ENCODE measurements at places on chromosomes 7 and 10. TPM values are rescaled to one million over a fixed set of nuclear protein-coding genes. Genes with fewer than 3 reads are reported as not detected.
A peak's percentile ranks its signal among the peaks of the same experiment; 100 is the strongest.

Gene KLF14
- not detected for total RNA-seq

Gene HPSE2
- not detected for total RNA-seq

Gene TRPV6
- total RNA-seq = not detected

Gene HYAL4
- total RNA-seq = not detected

Gene VWDE
- 4.1 TPM for total RNA-seq

Gene PRKAR1B
- 68.0 TPM for total RNA-seq

Gene GNAT3
- total RNA-seq = not detected

Gene ARHGAP22
- 3.5 TPM for total RNA-seq

Gene CEP55
- total RNA-seq = 44.4 TPM

Gene GATA3
- 1.7 TPM for total RNA-seq

Gene SRRM3
- total RNA-seq = 1.1 TPM

Gene COL13A1
- not detected for total RNA-seq

Gene FFAR4
- not detected for total RNA-seq

Gene VSTM4
- 1.7 TPM for total RNA-seq

DNA sequence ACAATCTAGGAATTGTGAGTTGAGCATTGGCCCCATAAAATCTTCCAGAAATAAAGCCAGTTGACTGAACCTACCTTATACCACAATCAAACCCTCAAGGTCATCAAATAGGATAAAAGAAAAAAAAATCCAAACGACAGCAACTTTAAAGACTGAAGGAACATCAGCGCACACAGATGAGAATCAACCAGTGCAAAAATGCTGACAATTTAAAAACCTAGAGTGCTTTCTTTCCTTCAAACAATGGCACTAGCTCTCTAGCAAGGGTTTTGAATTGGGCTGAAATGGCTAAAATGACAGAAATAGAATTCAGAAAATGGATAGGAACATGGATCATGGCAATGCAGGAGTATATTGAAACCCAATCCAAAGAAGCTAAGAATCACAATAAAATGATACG, 16.1 kb upstream of the POT1 start:
- no peak for DNase-seq

DNA sequence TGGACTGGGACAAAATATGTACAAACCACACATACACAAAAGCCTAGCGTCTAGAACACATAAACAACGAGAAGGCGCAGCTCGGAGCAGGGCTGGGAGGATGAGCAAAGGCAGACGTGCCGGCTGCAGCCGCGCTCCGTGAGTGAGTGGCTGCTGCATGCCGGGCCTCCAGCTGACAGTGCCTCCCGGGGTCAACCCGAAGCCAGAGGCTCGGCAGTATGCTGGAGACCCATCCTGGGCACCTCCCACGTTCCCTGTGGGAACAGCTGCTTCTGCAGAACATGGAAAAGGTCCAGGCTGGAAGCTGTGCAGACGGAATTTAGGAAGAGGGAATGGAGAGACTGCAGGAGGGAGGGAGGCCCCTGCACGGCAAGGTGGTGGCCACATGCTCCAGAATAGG, 3.6 kb upstream of the GPR146 start:
- DNase-seq = no peak

DNA sequence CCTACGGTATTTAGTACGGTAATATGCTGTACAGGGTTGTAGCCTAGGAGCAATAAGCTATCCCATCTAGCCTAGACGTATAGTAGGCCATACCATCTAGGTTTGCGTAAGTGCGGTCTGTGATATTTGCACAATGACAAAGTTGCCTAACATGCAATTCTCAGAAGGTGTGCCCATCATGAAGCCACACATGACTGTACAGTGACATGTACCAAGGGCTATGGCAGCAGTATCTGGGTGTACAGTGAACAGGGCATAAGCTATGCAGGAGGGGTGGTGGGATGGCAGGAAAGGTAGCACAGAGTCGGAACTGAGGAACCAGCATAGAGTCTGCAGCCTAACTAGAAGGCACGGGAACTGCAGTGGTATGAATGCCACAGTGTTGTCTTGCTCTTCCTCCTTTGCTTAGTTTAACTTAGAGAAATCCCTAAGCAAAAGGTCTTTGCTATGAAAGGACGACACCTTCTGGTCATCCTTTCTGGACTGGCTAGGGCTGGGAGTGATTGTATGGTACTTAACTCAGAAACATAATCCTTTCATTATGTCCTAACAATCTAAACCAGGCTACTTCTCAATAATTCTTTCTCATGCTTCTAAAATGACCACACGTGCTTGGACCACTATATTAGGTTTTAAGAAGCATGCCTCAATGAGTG, 93.5 kb downstream of the DYNC1I1 start:
- DNase-seq = no peak

GRCh38 chr10:43409385-43410109, 561 bp upstream of the HNRNPF start:
- DNase-seq = peak; percentile 81

GRCh38 chr10:31557854-31558253, 238.8 kb downstream of the ZEB1 start:
- DNase-seq = no peak

DNA sequence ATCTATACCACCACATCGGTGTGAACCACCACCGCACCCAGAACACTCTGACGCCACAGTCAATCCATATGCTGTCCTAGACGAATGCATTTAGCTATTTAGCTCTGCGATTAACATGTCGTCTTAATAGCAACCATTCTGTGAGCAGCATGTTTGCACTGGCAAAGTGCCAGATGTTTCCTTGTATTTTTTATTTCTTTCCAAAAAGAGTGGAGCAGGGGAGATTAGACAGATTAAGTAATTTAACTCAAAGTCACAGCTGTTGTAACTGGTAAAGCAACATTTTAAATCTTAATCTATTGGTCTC, 57.0 kb upstream of the ARL4A start:
- DNase-seq = no peak

- DNase-seq = no peak
Measured at GRCh38 chr7:134300988-134301387, 15.7 kb downstream of the SLC35B4 start.

GRCh38 chr10:94602729-94603515, 57.3 kb downstream of the HELLS start:
- no peak for DNase-seq

DNA sequence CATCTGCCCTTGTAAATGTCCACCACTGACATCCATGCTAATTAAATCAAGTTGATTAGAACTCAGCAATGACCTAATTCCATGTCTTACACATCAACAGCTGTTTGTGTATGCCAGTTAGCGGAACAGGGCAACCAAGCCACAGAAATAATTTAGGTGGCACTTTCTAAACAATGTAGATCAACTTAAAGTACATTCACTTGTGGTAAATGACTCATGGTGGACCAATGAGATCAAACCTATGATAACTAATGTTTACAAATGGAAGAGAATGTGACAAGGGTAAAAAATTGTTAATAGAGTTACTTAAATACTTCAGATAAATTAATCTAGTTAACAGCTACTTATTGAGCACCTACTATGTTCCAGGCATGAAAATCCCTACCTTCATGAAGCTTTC, 63.1 kb upstream of the ICA1 start:
- DNase-seq = no peak

DNA sequence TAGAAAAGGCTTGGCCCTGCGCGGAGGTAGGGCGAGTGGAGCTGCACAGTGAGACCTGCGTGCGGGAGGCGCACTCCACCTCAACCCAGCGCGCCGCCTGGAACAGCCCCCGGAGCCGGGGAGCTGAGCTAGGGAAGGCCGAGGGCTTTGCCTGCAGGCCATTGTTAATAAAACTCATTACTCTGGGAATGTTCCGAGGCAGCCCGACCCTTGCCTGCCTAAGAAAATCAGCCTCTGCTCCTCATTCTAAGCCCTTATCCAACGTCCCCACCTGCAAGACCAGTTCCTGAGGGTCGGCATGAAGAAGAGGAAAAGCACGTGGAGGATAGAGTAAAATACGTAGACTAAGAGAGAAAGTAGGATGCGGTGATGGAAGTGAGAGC, 55.3 kb downstream of the C7orf25 start:
- no peak for DNase-seq

GRCh38 chr10:36181426-36182178, 539.5 kb upstream of the FZD8 start:
- DNase-seq = no peak

- DNase-seq = peak; percentile 50
Measured at GRCh38 chr7:46705386-46706255, 784.5 kb upstream of the IGFBP3 start.

- DNase-seq = no peak
Measured at GRCh38 chr10:70714245-70714644, 41.9 kb downstream of the ADAMTS14 start.

- DNase-seq = no peak
Measured at GRCh38 chr10:32357056-32357735, 10.2 kb upstream of the EPC1 start.

- peak; percentile 47 for DNase-seq
Measured at GRCh38 chr10:87092376-87092860, 2.2 kb downstream of the GLUD1 start.

- DNase-seq = no peak
Measured at GRCh38 chr7:142248-142941, 50.0 kb upstream of the FAM20C start.

DNA sequence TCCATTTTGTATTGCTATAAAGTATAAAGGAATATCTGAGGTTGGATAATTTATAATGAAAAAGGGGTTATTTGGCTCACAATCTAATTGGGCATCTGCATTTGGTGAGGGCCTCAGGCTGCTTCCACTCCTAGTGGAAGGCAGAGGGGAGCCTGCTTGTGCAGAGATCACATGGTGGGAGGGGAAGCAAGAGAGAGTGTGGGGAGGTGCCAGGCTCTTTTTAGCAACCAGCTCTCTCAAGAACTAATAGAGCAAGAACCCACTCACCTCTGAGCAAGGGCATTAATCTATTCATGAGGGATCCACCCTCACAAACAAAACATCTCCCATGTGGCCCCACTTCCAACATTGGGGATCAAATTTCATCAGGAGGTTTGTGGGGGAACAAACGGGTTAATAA, 64.6 kb downstream of the OGDH start:
- DNase-seq = no peak

- DNase-seq = no peak
Measured at GRCh38 chr7:3128857-3129490, 85.3 kb upstream of the CARD11 start.

GRCh38 chr7:73719806-73720169, 319 bp upstream of the STX1A start:
- no peak for DNase-seq

- DNase-seq = no peak
Measured at GRCh38 chr10:101256387-101256786, 27.1 kb upstream of the LBX1 start.

DNA sequence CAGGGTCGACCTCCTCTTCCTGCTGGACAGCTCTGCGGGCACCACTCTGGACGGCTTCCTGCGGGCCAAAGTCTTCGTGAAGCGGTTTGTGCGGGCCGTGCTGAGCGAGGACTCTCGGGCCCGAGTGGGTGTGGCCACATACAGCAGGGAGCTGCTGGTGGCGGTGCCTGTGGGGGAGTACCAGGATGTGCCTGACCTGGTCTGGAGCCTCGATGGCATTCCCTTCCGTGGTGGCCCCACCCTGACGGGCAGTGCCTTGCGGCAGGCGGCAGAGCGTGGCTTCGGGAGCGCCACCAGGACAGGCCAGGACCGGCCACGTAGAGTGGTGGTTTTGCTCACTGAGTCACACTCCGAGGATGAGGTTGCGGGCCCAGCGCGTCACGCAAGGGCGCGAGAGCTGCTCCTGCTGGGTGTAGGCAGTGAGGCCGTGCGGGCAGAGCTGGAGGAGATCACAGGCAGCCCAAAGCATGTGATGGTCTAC, 46.9 kb downstream of the VWA2 start:
- no peak for DNase-seq

DNA sequence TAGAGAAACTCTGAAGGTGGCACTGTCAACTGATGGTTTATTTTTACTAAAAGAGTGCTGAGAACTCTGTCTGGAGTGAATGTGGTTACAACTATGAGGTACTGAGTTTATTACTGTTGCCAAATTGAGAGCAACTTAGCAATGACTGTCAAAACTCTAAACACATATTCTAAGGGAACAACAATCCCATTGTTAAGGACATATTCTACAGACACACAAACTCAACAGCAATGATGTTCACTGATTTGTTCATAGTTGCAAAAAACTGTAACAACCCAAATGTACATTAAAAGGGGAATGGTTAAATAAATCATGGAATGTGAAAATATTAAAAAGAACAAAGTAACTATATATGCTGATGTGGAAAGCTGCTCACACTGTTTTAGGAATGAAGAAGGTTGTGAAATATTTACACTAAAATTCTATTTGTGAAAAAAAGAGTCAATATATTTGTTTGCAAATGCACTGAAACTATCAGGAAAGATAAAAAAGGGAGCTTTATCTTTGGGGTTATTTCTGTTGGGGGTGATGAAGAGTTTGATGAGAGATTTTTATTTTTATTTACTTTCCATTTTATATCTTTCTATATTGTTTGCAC, 12.9 kb downstream of the PON2 start:
- DNase-seq = no peak

GRCh38 chr7:133358708-133359107, 105.8 kb downstream of the EXOC4 start:
- no peak for DNase-seq

DNA sequence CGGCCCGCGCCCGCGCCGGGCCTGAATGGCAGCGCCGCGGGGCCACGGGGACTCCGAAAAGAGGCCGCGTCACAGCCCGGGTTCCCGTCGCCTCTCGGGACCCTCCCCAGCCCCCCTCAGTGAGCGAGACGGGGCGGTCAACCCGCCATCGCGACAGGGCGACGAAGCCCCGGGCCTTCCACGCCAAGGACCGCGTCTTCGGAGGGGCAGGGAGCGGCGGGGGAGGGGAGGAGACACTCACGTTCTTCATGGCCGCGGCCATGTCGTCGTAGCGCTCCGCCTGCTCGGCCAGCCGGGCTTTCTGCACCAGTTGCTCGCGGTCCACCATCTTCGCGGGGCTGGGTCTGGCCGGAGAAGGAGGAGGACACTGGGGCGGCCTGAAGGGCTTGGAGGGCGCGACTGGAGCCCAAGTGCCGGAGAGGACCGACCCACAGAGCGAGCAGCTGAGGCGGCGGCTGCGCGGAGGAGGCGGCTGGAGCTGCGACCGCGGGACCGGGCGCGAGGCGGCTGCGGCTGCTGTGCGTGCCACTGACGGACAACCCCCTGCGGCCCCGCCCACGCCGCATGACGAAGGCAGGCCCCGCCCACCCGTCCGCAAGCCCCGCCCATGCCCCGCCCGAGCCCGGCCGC, at the start of gene YWHAG:
YWHAG (minus strand) TSS at position 511 of the 630 bp plus-strand sequence; CDS start at position 328, 183 bp downstream.
- peak; percentile 84 for DNase-seq

GRCh38 chr7:55131142-55131929, 112.5 kb downstream of the EGFR start:
- DNase-seq = no peak

DNA sequence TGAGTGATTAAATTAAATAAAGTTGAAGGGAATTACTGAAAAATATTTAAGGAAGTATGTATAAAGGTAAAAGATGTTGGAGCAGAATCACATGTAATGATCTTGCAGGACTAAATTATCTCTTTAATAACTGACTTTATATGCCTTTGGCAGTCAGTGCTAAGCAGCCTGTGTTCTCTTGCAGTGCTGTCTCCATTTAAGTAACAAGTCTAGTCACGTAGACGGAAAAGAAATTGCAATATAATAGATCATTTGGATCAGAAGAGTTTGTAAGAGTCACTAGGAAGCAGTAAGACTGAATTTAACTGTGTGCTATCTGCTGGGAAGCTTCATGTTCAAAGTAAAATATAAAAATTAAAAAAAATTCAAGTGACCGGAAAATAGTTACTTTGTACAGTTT, 21.4 kb downstream of the BZW2 start:
- DNase-seq = no peak
